ENCODE measurements at places on chromosomes 2 and 18.

GRCh38 chr2:104638859-104639202 lies 215.1 kb upstream of the POU3F3 start:
- no peak for DNase-seq

GRCh38 chr2:38829971-38830370 lies 45.8 kb downstream of the DHX57 start:
- DNase-seq = no peak

- no peak for DNase-seq
These were observed 47.8 kb downstream of the ZAP70 start for GRCh38 chr2:97761192-97761591.

DNA sequence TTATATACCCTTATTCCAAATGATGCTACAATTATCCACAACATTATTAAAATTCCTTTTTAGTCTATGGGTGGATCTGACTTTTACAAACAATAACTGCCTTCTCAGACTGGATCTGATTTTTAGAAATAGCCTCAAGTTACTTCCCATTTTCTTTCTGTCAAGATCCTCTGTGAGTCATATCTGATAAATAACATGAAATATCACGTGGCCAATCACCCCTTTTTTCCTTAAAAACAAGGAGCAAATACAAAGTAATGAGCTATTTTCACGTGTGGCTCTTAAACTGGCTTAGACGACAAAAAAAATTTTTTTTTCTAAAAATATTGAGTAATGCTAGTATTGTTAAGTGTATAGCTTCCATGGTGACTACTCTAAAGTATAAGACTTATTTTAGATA lies 6.7 kb downstream of the PELI1 start:
- no peak for DNase-seq

- no peak for DNase-seq
These were observed 127.0 kb upstream of the COL5A2 start for GRCh38 chr2:189306525-189306924.

GRCh38 chr2:109299536-109299935 lies 170.5 kb downstream of the SH3RF3 start:
- DNase-seq = no peak

GRCh38 chr2:42906111-42906556 lies 113.8 kb upstream of the HAAO start:
- DNase-seq = no peak

All from fibroblast of gingiva (primary cell).